ENCODE measurements at places on chromosomes 6 and 20. TPM values are rescaled to one million over a fixed set of nuclear protein-coding genes. Genes with fewer than 3 reads are reported as not detected.

DNA sequence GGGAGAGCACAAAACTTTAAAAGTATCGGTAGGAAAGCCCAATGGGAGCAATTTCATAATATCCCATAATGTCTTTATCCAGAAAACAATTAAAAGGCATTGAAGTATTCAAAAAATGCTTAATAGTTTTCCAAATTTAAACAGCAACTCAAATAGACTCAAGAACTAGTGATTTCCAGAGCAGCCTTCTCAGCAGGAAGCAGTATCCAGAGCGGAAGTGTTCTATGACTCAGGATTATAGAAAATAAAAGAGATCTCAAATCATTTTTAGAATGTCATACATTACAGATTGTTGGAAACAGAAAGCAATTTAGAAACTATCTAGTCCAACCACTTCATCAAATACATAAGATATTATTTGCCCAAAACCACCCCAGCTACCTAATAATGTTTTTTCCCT is 79.3 kb downstream of the COL12A1 start:
- DNase-seq, result no peak
- no peaks in the 10 kb centered on the region for H3K4me1 ChIP-seq
- H3K4me3 ChIP-seq, result no peak overlapping the region
- H3K27ac ChIP-seq, result no peak overlapping the region
- peaks cover 4% of the 10 kb centered on the region for H3K27me3 ChIP-seq

DNA sequence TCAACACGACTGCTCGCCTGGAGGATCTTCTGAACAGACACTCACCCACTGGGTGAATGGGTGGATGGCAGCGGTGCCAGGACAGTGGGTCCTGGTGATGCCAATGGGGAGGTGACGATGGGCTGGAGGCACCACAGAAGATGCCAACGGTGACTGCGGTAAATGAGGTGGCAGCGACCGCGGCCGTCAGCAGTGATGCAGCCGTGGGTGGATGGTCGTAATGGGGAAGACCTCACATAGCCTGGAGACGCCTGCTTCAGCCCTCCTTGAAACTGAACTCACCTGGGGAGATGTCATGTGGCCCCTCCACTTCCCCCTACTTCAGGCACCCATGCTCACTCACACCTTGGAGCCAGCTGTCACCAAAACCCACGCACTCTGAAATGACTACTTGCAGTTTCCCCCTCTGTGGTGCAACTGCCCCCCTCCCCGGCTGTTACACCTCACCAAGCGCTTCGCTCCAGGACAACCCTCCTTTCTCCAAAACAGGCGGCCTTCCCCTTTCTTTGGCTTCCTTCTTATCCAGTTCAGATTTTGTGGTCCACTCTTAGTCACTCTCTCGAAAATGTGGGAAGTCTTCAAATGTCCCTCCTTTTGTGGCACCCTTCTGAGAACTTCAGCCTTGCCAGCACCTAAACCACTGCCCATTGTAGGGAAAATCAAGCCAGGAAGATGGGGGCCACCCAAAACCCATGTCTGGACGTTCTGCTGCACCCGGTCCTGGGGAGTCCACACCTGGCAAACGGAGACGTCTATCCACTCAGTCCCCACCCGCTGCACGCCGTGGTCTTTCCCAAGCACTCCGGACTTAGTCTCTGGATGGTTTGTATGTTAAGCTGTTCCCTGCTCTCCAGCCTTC is 10.4 kb upstream of the ABHD16B start:
- no peak overlapping the region for H3K4me3 ChIP-seq
- H3K36me3 ChIP-seq, result no peaks in the 10 kb centered on the region
- DNase-seq, result peak; percentile 46
- H3K27ac ChIP-seq, result no peak overlapping the region
- peaks cover 13% of the 10 kb centered on the region for H3K4me1 ChIP-seq

DNA sequence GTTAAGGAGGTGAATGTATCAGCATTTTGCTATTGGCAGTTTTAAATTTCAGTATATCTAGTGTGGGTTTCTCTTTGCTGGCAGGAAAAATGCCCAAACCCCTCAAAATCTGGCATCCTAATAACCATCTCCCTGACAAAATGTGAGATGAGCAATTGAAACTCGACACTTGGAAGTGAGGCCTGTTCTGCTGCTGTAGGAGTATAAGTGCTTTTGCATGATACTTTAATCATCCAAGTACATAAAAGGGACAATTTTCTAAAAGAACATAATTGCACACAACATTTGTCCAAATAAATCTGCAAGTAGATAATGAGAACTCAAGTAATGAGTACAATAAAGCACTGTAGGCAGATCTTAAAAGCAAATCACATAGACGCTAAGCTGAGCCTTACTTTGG is 36.5 kb downstream of the LAMP5 start:
- no peaks in the 10 kb centered on the region for H3K4me1 ChIP-seq
- no peaks in the 10 kb centered on the region for H3K36me3 ChIP-seq
- DNase-seq, result no peak
- H3K4me3 ChIP-seq, result no peak overlapping the region
- H3K27ac ChIP-seq, result no peak overlapping the region
- peaks cover 31% of the 10 kb centered on the region for H3K27me3 ChIP-seq

The LZTS3 gene
- polyA plus RNA-seq, result 0.39 TPM

The GINM1 gene
- polyA plus RNA-seq, result 38.1 TPM

Measured in naive B cell (primary cell).